ENCODE measurements at places on chromosomes 12 and 14.

DNA sequence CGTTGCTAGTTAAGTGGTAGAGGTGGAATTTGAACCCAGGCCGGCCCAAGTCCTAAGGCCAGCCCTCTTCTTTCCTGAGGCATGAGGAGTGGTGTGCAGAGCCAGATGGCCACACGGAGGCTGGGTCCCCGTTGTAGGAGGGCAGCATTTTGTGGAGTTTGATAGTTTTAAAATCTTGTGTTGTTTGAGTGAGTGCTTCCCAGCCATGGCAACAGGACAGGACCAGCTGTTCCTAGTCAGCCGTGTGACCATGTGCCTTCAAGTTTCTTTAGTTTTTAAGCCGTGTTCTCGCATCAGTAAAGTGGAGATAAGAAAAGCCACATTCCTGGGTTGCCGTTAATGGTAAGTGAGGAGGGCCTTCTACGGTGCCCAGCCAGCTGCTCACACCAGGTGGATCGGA lies 44.4 kb downstream of the UBE3B start:
- DNase-seq, result no peak

GRCh38 chr14:30223966-30224365 lies 296.3 kb upstream of the PRKD1 start:
- DNase-seq, result no peak

DNA sequence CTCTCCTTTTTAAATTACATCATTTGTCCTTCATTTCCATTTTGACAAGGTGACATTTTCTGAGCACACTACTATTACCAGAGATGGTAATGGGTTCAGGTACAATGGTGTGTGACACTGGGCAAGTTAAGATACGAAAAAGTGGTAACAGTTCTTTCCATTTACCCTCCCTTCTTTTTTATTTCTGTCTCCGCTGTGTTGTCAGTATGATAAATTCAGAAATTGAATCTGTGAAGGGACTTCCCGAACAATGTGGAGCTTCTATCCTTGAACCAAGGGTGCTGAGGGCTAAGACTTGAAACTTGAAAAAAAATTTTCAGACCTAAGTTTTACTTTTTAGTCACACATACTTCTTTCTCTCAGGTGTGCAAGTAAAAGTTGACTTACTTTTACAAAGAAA lies 103.7 kb downstream of the ERC1 start:
- DNase-seq, result no peak

- no peak for DNase-seq
These were observed 5.1 kb downstream of the CLMN start for GRCh38 chr14:95314609-95315008.

GRCh38 chr12:27274706-27275105 lies 30.6 kb downstream of the STK38L start:
- DNase-seq, result no peak

- DNase-seq, result peak; percentile 66
These were observed 102.7 kb upstream of the MAP1LC3B2 start for GRCh38 chr12:116456330-116457082.

GRCh38 chr14:65336191-65336591 lies 76.3 kb upstream of the FUT8 start:
- no peak for DNase-seq

- peak; percentile 82 for DNase-seq
These were observed at the start of gene COCH for GRCh38 chr14:30874120-30874998. Gene COCH, plus strand, starts transcription at chr14:30874559. Its CDS starts 380 bp downstream, at chr14:30874939.

DNA sequence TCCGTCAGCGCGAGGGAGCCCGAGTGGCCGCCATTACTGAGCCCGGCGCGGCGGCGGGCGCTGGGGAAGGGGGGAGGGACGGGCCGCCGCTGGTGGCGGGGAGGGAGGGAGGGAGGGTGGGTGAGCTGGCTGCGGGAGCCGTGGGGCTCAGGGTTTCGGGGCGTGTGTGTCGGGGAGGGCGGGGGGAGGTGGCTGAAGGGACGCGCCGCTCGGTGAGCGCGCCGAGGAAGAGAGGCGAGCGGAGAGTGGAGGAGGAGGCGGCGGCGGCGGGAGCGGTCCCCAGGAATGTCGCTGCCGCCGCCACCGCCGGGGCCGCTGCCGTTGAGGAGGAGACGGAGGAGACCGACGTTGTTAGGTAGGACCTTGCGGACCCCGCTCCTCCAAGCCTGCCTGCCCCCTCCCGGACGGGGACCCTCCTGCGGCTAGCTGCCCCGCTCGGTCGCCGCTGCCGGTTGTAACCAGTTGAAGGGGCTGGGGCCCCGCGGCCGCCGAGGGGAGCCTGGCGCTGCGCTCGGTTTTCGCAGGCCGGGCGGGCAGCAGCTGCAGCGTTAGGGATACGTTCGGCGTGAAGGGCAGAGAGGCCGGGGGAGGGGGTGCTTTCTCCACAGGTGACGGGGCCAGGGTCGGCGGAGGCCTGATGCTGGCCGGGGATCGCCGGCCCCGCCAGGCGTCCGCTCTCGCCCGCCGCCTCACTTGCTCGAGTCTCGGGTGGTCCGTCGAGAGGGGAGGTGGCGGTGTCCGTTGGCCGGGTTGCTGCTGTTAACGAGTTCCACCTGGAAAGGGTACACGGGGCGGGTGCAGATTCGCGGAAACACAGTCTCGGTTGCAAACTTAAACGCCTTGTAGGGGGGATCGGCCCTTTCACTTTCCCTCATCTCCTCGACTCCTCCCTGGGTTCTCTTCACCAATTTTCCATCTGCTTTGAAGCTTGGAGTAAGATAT lies at the start of gene ARHGAP5:
Gene ARHGAP5, plus strand, starts transcription at position 224 of the 942 bp plus-strand sequence. CDS start 13,366 bp downstream, outside the sequence.
- DNase-seq, result peak; percentile 96
